ENCODE measurements at places on chromosomes 1 and 21.

DNA sequence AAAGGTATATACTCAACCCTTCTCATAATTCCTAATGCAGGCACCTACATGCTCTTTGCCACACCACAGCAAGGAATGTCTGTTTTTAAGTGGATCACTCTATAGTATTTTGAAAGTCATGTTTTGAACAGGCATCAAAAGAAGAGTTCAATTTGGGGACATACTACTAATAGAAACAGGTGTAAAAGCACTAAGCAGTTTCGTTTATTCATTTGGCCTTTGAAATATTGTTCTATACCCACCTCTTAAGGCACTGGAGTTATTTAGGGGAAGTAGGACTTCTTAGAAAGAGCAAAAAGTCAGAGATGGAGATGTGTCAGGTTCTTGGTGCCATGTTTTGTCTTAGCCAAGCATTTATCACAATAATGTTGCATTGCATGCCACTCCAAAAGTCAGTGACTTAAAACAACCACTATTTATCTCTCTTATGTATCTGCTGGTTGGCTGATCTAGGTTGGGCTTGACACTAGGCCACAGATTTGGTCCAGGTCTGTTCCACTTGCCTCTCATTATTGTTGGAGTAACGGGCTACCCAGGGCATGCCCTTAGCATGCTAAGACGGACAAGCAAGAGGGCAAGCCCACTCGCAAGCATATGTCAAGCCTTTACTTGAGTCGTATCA, 107.5 kb downstream of the RGL1 start:
- DNase-seq, result no peak

GRCh38 chr1:153546371-153546770, 765 bp upstream of the S100A4 start:
- DNase-seq, result no peak

DNA sequence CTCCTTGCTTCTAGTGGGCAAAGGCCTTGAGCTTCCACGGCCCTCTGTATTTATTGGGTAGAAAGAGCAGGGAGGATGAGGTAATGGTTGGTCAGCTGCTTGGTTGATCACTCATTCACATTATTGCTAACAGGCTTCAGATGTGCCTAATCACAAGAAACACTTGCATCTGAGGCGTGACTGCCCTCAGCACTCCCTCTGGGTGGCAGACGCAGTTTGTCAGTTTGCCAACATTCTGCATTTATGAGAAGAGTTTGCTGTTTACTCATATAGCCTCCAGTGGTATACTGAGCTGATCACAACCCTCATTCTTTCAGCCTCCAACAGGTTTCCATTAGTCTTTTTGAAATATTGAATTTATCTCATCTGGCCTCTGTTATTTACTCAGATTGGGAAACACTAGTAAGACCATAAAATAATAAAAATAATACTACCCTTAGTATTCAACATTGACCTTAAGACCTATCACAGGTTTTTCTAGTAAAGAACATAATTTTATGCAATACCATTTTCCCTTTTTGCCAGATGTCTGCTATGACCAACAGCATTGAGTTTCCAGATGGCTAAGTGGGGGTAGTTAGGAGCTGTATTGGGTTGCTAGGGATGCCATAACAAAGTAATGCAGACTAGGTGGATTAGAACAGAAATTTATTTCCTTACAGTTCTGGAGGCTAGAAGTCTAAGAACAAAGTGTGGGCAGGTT, 53.3 kb downstream of the PTGFR start:
- no peak for DNase-seq

DNA sequence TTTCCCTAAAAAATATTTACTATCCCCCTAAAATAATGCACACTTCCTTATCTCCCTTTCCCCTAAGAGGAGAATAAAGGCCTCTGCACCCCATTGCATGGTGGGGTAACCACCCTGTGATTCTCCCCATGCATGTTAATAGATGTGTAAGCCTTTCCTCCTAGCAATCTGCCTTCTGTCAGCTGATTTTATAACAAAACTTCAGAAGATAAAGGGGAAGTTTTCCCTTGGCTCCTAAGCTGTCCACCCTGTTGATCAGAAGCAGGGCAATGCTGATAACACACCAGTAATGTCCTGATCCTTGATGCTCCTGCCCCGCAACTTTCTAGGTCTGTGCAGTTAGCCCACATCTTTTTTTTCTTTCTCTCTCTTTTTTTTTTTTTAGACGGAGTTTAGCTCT, 11.4 kb upstream of the RNF187 start:
- no peak for DNase-seq

GRCh38 chr21:44047996-44048560, 36.0 kb downstream of the TRAPPC10 start:
- DNase-seq, result no peak

DNA sequence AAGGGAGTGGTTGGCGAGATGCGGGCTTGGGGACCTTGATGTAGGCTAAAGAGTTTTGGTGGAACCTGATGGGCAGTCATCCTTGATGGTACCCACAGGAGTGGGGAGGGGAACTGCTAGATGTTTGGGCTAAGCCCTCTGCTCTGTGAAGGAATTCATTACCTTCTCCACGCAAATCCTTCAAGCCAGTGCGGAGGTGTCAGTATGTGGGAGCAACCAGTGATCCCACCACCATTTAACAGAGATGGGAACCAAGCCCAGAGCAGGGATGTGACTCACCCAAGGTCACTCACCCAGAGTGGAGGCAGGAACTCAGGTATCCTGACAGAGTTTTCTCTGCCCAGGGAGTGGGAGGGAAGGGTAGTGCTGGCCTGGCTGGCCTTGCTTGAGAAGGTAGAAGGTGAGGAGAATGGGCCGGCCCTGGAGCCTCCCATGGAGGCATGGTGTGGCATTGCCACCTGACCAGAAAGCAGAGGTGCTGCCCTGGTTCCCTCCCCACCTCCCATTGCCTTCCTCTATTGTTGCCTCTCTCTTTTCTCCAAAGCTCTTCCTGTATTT, 51.2 kb upstream of the STUM start:
- no peak for DNase-seq
